ENCODE measurements at places on chromosomes 4 and X.

DNA sequence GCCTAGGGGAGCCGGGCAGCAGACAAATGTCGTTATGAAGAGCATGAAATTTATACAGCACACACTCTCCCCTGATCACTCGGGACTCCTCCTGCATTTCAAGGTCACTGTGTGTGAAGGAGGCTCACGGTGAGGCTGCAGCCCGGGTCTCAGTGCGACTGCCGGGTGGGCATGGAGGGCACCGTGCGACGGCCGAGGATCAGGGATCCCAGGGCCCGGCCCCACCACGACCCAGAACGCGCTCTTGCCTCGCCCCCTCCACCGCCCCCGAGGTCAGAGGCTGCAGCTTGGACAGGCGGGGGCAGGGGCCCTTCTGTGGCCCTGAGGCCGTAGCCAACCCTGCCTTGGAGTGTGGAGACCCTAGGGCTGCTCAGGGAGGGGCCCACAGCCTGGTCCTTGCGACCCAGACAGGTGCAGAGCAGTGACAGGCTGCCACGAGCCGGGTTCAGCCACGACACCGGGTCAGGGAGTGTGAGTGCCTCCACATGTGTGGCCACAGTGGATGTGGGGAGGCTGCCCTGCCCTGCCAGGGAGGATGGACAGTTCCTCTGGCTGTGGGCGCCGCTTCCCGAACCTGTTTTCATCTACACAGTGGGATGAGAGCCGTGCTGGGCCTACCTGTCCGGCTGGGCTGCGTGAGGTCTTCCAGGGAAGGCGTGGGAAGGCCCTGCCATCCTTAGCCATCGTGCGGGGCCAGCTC lies 89.3 kb upstream of the NKX1-1 start:
- no peak for DNase-seq

DNA sequence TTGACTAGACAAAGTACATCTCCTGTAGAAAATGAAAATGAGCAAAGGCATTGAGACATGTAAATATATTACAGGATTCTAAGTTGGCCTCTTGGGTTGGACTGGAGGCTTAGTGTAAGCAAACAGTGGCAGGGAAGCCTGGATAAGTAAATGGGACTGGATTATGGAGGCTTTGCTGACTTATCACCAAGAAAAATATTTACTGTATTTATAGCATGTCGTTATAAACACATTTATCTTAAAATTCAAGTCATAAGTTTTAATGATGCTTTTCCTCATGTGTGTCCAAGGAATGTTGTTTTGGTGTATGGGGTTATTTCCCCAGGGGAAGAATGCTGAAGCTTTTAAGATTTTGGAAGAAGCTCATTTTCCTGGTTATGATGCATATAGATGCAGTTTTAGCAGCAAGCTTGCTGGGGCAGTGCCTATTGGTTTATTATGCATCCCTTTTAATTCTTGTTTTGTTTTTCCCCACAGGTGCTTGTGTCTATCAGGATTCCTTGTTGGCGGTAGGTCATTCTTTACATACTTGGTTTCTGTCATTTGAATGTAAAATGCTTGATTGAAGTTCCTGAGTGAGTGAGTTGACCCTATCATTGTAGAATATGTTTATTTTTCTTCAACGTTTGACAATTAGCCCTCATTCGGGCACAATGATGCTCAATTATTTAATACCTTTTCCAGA lies 8.5 kb downstream of the FRAS1 start:
- no peak for DNase-seq

DNA sequence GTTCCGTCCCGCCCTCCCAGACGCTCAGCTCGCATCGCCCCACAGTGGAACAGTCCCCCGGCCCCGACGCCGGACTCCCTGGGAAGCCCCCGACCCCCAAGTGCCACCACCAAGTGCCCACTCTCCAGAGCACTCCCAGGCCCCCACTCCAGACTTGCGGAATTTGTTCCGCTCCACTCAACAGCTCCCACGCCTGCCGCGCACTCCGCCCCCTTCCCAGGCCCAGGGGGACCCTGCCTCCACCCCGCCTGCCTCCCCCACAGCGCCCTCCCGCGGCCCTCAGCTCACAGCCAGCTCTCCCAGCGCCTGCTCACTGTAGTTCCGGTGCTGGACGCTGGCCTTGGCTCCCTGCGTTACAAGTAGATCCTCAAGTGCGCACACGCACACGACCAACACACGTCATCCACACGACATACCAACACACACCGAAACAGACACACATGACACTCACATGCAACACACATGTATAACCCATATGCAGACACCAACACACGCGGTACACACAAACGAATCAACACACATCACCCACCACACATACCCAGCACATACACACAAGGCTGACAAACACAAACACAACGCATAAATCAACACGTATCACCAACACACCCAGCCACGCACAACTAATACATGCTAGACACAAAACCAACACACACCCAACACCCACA lies 8.0 kb downstream of the MSX1 start:
- no peak for DNase-seq

- DNase-seq, result no peak
Measured at GRCh38 chrX:66046612-66047235, 6.8 kb upstream of the VSIG4 start.

DNA sequence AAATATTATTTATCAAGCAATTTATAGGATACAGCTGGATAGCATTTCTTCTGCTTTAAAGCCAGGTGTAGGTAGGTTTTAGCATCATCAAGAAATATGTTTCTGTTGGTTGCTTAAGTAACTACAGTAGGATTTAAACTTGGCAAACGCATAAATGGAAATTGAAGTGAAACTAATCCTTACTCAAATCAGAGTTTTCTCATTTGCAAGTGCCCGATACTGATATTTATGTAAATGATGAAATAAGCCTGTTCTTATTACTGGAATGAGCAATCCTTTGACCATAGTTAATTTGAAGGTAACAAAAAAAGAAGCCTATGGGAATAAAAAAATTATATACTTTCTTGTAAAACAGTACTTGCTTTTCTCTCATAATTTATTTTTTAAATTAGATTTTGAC lies 23.2 kb upstream of the PIGA start:
- DNase-seq, result no peak

GRCh38 chr4:152677117-152677516 lies 2.7 kb downstream of the TMEM154 start:
- no peak for DNase-seq

- DNase-seq, result no peak
Measured at GRCh38 chrX:154371789-154372300, 2.6 kb downstream of the FLNA start.

DNA sequence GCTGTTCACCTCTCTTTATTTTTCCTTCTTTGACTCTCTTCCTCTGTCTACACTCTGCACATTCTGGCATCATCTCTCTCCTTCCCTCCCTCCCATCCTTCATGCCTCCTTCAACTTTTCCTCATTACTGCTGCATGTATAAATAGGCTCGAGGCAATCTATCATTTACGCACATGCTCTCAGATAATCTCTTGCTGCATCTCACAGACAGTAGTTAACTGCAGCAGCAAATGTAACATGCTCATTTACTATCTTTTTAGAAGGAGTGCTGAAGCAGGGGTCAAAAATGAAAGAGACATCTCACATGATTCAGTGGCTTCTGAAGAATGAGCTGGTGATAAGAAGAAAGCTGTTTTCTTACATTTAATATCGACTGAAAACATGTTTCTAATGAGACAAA lies 127.7 kb downstream of the RASL11B start:
- DNase-seq, result no peak
